Activated CD8-positive, alpha-beta memory T cell treated with anti-CD3 and anti-CD28 coated beads, Interleukin-2, amount 50 U/mL, for 4 hours (primary cell): ENCODE measurements at places on chromosomes 2 and 18.
A peak's percentile ranks its signal among the peaks of the same experiment; 100 is the strongest.

DNA sequence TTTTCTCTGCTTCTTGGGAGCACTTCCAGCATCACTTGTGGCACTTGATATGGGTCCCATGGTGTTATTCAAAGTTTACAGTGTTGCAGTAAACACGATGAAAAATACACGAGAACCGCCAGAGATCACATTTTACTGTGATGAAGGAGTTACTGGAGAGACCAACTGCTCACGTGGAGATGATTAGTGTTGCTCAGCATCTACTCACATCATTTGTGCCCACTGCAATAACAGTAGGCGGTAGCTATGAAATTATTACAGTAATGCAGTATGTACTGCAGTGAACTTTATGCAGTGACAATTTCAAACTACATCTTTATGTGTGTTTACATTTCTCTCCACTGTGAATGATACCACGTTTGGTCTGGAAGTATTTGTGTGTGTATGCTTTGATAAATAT lies 93.5 kb downstream of the SLC4A3 start:
- no peak for DNase-seq

GRCh38 chr2:182818925-182819324 lies 47.5 kb downstream of the FRZB start:
- no peak for DNase-seq

DNA sequence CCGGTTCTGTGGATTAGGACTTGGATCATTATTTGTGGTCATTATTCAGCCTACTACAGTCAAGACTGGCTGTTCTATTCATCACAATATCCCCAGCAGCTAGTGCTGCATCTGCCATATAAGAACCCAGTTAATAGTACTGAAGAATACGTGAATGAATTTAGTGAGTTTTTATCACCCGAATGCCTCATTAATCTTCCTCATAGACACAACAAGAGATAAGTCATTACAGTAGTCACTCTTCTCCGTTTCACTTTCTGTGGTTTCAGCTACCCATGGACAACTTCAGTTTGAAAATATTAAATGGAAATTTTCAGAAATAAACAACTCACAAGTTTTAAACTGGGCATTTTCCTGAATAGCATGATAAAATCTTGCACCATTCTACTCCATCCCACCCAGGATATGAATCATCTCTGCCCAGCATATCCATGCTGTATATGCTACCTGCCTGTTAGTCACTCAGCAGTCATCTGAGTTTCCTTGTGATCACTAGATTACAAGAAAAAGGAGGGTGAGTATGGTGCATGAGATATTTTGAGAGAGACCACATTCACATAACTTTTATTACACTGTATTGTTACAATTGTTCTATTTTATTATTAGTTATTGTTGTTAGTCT lies 363.7 kb upstream of the CHAC2 start:
- no peak for DNase-seq

DNA sequence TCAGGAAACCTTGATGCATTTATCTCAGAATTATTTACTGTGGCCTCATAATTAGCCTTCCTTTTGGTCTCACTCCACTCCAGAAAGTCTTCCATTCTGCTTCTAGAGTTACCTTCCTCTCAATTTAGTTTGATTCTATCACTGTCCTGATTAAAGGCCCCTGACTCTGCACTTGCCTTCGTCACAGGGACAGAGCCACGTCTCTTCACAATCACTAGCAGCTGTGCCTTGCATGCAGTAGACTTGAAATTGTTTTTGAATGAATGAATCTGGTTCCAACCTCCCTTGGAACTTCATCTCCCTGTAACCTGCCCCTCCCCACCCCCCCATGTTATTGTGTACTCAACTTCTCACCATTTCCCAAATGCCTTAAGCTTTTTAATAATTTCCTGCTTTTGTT lies 52.4 kb downstream of the OSBPL6 start:
- no peak for DNase-seq

DNA sequence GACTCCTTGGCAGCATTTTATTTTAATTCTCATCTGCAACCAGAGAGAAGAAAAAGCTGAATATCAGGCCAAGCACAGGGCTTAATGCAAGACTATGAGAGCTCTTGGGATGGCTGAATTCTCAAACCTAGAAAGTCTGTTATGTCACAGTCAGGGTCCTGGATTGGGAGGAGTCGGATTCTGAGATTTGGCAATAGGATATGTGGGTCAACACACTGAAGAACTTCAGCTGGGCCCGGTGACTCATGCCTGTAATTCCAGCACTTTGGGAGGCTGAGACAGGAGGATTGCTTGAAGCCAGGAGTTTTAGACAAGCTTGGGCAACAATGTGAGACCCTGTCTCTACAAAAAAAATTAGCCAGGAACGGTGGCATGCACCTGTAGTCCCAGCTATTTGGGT lies 102.4 kb downstream of the COL3A1 start:
- no peak for DNase-seq

GRCh38 chr2:236663287-236664101 lies 93.9 kb downstream of the ACKR3 start:
- DNase-seq = no peak

DNA sequence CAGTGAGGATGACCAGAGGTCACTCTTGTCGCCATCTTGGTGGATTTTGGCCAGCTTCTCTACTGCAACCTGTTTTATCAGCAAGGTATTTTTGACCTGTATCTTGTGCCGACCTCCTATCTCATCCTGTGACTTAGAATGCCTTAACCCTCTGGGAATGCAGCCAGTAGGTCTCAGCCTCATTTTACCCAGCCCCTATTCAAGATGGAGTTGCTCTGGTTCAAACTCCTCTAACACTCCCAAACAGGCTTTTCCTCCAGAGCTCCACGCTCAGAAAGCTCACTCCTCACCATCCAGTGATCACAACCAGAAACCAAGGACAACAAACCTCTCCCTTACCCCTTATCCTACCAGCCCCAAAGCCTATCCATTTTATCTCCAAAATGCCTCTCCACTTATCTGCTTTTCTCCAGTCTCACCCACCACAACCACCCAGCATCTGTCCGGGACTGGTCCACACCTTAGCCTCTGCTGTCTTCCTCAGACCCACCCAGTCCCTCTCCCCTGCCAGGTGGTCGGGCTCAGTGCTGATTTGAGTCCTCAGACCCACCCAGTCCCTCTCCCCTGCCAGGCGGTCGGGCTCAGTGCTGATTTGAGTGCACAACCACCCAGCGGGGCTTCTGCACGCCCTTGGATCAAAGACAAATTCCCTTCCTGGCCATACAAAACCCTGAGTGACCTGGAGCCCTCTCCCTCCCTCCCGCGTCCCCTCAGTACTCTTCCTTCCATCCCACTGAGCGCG lies 11.7 kb upstream of the SMAD7 start:
- DNase-seq = no peak

DNA sequence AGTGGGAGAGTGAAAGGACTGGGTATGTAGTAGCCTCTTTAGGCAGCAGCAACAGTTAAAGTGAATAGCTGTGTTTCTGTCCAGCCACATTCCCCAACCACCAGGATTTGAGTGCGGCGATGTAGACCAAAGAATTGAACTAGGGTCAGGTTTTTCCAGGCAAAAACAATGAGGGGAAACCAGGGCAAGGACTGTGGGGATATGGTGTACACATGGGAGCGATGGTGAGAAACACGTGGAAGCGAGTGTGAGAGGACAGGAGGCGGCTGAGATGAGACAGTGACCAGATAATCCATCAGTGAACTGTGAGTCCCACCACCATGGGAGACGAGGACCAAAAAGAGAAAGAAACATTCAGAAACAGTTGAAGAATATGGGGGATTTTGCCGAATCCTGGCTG lies 409.5 kb downstream of the TSN start:
- DNase-seq = no peak

- no peak for DNase-seq
Measured at GRCh38 chr2:127048618-127048935, 58.4 kb downstream of the BIN1 start.

- DNase-seq = no peak
Measured at GRCh38 chr2:20451761-20452499, 5.1 kb downstream of the RHOB start.

DNA sequence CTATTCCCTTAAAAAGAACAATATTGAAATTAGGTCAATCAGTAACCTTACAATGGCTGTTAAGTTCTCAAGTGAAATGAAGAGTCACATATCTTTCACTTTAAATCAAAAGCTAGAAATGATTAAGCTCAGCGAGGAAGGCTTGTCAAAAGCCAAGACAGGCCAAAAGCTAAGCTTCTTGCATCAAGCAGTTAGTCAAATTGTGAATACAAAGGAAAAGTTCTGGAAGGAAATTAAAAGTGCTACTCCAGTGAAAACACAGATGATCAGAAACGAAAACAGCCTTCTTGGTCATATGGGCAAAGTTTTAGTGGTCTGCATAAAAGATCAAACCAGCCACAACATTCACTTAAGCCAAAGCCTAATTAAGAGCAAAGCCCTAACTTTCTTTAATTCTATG lies 402.6 kb upstream of the ZEB2 start:
- DNase-seq = no peak

DNA sequence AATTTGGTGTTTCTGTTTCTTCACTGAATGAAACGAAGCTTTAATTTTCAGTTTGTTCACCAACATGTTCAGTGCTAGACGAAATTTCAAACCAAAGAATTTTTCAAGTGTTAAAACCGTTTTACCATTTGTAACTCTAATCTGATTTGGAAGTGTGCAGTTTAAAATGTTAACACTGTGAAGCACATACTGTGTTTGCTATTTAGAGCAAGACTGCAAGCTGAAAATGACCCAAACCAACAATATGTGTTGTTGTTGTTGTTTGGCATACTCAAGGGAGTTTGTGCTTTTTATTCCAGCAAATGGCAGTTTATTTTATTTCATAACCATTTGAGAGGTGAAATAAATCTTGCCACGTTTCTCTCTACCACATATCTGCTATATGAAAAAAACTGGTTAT lies 128.4 kb upstream of the CDH7 start:
- no peak for DNase-seq

DNA sequence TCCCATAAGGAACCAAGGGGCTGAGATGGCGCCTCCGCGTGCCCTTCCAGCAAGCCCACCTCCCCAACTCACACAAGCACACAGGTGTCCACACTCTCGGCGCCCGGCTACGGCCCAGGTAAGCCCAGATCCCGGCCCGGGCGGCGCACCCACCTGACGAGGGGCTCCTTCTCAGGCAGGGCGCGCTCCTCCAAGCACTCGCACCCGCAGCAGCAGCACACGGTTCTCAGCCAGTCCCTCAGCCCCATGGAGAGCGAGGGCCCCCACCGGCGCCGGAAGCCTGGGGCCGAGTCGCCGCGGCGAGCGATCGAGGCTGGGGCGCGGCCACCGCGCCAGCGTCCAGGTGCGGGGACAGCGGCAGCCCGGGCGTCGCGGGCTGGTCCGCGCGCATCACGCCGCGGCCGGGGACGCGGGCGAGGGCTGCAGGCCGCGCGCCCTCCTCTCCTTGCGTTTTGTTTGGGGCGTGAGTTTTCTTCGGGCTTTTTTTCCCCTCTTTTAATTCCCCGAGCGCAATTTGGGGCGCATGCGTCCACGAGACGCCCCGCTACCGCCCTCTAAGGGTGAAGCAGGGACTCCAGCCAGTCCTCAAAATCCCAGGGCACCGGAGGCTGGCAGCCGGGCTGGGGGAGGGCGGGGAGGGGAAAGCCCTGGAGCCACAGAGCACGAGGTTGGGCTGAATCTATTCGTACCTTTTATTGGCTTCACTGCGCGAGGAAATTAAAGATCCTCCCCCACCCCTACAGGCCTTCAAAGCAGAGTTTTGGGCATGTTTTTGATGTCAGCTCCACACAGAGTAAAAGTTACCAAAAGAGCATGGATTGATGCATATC lies at the start of gene MREG:
TSS of gene MREG (minus strand) at position 472 of the 830 bp plus-strand sequence. CDS start at position 248, 224 bp downstream.
- DNase-seq = peak; percentile 85

DNA sequence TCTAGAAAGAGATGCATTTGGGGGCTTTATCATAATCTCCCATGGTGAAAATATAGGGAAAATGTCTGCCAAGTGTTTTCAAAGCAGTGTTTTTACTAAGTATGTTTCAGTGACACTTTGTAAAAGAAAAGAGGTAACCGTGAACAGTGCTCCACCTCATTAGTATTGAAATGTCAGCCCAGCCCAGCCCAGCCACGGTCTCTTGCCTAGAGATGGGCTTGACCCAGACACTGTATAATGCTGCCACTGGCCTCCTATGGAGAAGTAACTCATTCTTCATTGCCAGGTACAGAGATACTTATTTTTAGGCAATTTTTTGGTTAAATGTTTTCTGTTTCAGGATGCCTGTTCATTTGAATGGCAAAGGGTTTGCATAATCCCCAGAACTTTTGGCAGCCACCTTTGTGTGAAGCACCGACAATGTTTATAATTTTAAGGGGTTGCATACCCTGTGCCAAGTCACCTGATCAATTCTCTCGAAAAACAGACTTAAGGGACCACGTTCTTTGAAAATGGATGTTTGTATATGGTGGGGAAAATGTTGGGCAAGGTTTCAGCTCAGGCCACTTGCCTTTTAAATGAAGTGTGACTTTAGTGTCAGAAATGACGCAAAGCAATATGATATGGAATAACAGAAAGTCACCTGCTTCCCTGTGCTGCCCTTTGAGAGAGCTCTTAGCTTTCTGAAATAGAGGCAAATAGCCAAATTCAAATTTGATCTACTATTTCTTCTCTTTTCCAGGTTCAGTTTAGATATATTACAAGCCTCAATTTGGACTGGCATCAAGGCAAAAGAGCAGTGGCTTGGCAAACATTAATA lies 314.5 kb upstream of the RGPD4 start:
- DNase-seq = no peak

DNA sequence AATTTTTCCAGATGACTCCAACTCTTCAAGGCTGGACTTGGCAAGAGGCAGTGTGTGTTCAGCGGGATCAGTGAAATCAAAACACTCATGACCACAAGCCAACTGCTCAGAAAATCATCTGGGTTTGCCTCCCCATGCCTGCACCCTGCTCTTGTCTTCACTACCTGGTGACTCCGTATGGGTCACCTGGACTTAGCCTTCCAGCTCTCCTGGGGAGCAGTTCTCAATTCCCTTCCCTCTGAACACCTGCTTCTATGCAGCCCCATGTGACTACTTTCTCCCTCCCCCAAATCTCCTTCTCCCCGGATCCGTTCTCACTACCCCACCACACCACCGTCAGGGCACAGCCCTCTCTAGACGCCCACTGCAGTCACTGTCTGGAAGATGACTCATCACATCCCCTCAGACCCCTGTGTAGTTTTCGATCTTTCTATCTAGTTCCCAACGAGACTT lies 130.2 kb upstream of the ID2 start:
- DNase-seq = peak; percentile 45

- DNase-seq = no peak
Measured at GRCh38 chr2:38066421-38067115, 9.4 kb downstream of the CYP1B1 start.

GRCh38 chr2:160826496-160826895 lies 332.9 kb upstream of the RBMS1 start:
- no peak for DNase-seq
